ENCODE measurements at places on chromosomes 5 and 9. TPM values are rescaled to one million over a fixed set of nuclear protein-coding genes. Genes with fewer than 3 reads are reported as not detected.

GRCh38 chr9:89878003-89878411 lies 273.2 kb downstream of the GADD45G start:
- no peak for DNase-seq

Gene SLC22A4
- 2.1 TPM for total RNA-seq

DNA sequence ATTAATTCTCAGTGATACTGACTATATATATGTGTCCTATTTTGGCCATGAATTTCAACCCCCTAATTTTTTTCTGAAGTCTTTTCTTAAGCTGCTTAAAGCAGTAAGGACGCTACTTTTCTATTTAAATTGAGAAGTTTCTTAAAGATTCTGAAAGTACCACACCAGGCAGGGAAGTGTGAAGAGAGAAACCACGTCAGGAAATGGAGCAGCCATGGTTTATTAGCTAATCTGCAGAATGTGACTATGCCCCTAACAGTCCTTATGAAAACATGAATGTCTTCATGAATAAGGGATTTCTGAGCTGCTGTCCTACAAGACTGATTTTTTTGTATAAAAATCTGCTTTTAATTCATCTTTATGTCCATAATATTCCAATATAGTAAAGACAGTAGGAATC lies 1724.3 kb upstream of the C9orf72 start:
- no peak for DNase-seq

Gene DNAJC21
- total RNA-seq, result 62.7 TPM

Gene PRLR
- 1.6 TPM for total RNA-seq
